Hematopoietic multipotent progenitor cell treated with erythropoietin and hydrocortisone succinate and interleukin-3 and kit ligand, for 17 days (in vitro differentiated cells): ENCODE measurements at places on chromosomes 6 and 20.

GRCh38 chr6:87066449-87067333 lies 28.2 kb downstream of the CGA start:
- DNase-seq, result peak; percentile 46

GRCh38 chr20:50446351-50447101 lies 63.7 kb upstream of the PTPN1 start:
- no peak for DNase-seq

DNA sequence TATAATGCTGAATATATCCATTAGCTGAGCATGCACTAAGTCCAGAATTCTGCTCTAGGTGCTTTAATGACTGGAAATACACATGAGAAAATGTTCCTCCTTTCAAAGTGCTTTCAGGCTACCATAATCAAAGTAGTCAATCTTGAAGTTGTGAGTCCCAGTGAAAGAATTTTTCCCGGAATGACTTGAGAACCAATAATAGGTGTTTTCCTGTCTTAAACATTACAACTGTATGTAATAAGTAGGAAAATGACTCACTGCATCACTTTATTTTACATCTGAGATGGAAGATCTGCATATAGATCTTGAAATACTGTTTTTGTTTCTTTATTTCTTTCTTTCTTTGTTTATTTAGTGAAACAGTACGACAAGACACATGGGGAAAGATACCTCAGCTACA lies 437.4 kb upstream of the JAG1 start:
- DNase-seq, result no peak

DNA sequence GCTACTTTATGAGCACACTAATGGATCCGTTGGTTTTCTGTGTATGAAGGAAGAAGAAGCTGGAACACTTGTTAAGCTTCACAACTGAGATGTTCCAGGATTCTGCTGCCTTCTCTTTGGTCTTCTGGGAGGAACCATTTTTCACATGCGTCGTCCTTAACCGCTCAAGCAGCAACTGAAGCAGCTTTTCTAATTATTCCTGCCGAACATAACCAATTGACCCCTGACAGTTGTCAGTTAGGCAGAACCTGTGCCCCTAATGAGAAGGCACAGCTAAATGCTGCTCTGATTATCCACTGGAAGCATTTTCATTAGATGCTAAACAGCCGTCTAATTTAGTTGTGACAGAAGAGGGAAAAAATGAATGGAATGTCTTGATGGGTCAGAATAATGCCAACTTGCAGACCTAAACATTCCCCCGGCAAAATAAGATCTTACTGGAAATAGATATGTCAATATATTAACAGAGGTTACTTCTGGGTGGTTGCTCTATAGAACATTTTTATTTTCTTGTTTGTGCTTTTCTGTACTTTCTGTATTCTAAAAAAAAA lies 85.0 kb upstream of the SMLR1 start:
- no peak for DNase-seq

DNA sequence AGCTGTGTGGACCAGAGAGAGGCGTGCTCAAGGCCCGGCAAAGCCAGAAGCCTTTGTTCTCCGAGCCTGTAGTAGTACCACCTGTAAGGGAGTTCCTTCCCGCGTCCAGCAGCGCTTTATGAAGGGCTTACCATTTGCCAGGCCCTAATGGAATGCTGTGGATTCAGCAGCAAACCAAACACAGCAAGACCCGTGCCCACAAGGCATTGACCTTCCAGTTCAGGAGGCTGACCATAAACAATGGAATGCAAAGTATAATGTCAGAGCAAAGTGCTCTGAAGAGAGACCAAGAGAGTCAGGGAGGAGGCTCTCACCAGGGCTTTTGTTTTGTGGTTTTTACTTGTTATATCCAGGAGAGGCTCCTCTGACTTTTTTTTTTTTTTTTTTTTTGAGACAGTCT lies 209.8 kb downstream of the ZMYND8 start:
- no peak for DNase-seq

DNA sequence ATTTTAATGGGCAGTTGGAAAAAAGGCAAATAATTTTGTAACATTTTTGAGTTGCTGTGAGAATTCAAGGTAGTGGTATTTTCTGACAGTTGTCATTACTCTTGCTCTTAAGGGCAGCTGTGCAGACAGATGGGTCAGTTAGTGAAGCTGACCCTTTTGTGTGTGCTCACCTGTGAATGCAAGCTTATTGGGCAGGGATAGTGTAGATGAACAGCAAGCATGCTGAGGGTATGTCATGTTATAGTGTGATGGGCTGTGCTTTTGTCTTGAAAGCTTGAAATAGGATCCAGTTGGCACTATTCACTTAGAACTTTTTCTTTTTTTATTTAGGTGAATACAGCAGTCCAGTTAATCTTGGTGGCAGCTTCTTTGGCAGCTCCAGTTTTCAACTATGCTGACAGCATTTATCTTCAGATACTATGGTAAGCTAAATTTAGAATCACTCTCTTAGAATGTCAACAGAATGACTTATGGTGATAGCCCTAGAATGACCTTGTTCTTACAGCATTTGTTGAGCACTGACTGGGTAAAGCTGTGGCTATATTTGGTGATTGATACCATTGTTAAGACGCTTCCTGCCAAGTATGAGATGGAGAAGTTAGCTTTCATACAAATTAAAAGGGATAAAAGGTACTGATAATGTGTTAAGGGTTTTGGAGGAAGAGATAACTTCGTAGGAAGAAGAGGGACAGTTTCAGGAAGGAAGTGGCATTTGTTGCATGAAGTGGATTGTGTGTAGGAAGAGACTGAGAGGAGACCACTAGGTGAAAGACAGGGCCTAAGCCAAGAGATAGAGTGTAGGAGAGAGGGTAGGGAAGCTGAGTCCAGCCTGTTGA lies 19.5 kb downstream of the LRRN4 start:
- no peak for DNase-seq

GRCh38 chr6:40807484-40807883 lies 220.3 kb upstream of the LRFN2 start:
- no peak for DNase-seq

DNA sequence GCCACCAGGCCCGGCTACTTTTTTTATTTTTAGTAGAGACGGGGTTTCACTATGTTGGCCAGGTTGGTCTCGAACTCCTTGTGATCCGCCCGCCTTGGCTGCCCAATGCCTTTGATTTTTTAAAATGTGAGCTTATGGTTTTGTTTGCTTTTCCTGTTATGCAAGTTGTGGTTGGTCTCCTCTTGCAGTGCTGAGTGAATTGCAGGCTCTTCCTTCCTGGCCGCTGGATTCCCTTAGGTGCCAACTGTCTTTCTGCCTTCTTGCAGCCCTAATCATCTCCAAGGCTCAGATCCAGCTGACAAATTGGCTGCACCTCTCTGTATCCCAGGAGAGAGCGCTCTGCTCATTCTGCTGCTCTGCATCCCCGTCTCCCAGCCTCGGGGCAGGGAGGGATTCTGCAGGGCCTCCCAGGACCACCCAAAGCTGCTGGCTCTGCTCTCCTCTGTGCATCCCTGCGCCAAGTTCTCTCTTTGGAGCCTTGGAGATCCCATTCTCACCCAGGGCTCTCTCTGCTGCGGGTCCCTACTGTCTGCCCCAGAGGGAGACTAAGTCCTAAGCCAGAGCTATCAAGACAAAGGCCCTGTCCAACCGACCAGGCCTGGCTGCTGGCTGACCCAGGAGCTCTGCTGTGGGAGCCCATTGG lies 14.1 kb upstream of the EMILIN3 start:
- DNase-seq, result no peak

GRCh38 chr20:43840382-43841070 lies 74.1 kb upstream of the TOX2 start:
- DNase-seq, result no peak

- DNase-seq, result no peak
Observed at GRCh38 chr20:44442298-44443070, 33.2 kb upstream of the TTPAL start.

GRCh38 chr6:15048367-15048766 lies 197.5 kb upstream of the JARID2 start:
- DNase-seq, result no peak

DNA sequence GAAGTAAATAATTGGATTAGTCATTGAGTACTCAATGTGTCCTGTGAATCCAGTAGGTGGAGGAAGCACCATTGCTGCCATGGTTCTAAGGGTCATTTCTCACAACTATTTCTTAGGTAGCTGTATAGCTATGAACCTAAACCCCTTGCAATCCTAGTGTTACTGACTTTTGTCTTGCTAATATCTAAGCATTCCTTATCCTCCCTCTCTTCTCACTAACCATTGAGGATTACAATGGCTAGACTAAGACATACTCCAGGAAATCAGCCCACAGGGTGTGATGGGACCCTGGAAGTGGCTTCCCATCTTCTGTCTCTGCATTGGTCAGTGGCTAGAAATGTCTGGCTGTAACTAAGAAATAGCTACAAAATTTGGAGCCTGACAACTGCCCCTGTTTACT lies 27.3 kb upstream of the FOXA2 start:
- DNase-seq, result no peak

DNA sequence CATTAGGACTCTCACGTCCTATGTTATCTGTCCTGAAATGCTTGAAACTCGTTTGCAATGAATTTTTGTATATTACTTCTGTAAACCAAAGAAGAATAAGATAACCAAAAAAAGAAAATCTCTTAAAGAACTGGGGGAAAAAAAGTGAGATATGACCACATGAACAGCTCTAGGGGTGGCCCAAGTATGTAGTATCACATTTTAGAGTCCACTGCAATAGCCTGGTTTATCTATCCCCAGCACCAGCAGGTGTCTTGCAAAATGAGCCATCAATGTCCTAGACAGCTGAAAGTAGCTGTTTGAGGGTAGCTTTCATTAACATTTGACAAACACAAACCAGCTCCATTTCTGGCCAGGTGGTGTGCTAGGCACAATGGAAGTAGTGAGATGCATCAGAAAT lies 102.8 kb downstream of the PXDC1 start:
- DNase-seq, result peak; percentile 21

DNA sequence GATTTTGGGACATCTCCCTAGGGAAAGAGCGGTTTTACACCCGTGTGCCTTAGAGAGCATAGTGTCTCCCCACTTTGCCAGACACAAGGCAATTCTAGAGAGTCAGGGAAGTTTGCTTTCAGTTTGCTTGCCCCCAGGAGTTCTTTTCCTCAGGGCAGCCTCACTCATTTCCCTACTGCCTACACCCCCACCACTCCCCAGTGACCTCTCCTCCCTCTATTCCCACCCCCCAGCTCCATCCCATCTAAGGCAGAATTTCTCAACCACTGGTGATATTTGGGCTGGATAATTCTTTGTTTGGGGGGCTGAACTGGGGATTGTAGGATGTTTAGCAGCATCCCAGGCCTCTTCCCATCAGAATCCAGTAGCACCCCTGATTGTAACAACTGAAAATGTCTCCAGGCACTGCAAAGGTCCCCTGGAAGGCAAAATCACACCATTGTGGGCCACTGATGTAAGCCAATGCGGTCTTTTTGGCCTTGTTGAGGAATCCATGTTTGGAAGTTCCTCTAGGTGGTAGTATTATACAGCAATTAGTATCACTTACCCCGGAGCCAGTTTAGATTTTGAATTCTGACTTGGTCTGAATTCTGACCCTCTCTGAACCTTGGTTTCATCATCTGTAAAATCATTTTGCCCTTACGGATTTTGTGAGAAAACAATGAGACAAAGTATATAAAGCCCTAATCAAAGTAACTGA lies 1.3 kb downstream of the EPPIN start:
- DNase-seq, result no peak

GRCh38 chr20:57835074-57835452 lies 125.2 kb upstream of the PMEPA1 start:
- DNase-seq, result no peak

DNA sequence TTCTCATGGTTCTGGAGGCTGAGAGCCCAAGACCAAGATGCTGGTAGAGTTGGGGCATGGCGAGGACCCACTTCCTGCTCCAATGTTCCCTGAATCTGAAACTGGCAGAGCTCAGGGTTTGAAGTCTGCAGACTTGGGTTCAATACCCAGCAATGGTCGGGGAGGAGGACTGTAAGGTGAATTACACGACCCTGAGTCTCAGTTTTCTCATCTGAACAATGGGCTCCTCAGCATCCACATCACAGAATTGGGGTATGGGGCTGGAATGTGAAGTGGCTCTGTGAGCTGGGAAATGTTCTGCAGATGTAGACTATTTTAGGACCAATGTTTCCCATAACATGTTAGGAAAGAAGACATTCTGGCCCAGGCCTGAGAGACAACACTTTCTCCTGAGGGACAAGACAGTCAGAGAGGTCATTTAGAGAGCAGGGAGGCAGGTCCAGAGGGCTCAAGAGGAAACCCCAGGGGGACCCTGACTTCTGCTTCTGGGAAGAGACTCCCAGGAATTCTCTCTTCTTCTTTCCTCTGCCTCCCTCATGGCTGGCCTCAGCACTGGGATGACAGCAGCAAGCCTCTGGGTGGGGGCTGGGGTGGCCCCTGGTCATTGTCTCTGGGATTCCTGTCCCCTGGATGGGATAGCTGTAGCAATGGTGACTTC lies 141.3 kb upstream of the PMEPA1 start:
- DNase-seq, result no peak

GRCh38 chr6:3962291-3963280 lies 113.4 kb downstream of the FAM50B start:
- DNase-seq, result no peak

DNA sequence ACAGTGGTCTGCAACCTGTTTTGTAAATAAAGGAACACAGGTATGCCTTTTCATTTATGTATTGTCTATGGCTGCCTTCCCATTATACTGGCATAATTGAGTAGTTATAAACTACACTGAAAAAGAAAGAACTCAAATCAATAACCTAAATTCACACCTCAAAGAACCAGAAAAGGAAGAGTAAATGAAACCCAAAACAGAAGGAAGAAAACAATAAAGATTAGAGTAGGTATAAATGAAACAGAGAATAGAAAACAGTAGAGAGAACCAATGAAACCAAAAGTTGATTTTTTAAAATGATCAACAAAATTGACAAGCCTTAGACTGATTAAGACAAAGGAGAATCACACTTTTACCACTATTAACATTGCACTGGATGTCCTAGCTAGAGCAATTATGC lies 34.7 kb downstream of the FAM184A start:
- no peak for DNase-seq

DNA sequence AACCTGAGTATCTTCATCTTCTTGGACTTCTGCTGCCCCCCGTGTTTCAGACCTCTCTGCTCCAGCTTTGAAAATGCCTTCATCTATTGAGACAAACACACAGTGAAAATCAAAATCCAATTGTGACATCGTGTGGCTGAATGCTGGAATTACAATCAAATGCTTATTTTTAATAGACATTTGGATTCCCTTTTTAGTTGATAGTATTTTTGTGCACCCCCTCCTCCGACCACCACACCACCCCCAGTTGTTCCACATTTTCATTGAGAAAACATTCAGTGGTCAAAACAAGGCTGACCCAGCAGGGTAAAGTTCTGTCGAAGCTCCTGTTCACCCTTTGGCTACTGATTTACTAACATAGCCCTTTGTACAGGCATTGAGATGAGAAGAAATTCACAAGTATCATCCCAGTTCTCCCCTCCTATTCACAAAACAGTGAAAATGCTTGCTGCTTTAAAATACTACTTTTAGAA lies 79.0 kb downstream of the NRSN1 start:
- DNase-seq, result no peak

GRCh38 chr6:132675749-132676148 lies 16.8 kb upstream of the TAAR1 start:
- DNase-seq, result no peak
